ENCODE measurements at places on chromosomes 2 and 18. TPM values are rescaled to one million over a fixed set of nuclear protein-coding genes. Genes with fewer than 3 reads are reported as not detected.

DNA sequence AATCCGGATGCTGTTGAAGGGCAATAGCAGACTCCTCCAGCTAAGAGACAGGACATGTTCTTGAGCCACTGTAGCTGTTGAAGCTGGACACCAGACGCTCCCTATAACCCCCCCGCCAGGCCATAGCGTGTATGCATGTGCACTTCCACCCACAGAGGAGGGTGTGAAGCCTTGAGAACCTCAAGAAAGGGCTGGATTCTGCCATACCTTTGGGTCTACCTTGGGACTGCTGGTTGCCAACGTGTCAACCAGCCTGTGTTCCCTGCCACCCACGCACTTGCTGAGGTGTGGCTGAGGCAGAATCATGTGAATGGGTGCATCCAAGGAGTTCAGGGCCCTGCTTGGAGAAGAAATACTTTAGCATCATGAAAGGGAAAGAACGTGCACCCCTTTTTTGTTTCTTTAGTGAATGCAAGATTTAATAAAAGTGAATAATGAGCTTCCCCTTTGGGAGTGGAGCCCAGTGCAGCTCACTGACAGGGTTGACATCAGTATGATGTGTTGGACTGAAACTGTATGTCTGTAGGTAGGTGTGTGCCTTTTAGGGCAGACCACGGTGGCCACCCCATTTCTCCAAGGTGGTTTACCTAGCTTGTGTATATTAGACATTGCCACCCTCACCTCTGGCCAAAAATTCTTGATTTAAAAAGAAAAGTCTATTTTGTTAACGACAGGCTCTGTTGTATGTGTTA is 198.3 kb downstream of the MGAT5 start:
- DNase-seq = no peak

- DNase-seq = no peak
These were observed 122.7 kb downstream of the VWC2L start for GRCh38 chr2:214533541-214533940.

DNA sequence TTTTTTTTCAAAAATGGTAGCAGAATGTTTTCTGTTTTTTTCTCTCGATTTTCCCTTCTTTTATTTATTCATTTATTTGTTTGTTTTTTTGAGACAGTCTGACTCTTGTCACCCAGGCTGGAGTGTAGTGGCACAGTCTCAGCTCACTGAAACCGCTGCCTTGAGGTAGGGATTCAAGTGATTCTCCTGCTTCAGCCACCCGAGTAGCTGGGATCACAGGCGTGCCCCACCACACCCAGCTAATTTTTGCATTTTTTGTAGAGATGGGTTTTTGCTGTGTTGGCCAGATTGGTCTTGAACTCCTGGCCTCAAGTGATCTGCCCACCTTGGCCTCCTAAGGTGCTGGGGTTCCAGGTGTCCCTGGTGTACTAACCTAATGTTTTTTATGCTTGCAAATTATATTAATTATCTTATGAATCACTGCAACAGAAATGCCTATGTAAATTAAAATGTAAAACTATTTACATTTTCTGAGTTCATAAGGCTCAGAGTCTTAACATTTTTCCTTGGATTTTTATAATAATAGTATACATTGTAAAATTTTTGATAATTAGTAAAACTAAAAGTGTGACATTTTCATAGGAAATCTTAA is 19.2 kb downstream of the MTA3 start:
- no peak for DNase-seq

GRCh38 chr2:231781798-231782726 is 980 bp upstream of the PDE6D start:
- no peak for DNase-seq

DNA sequence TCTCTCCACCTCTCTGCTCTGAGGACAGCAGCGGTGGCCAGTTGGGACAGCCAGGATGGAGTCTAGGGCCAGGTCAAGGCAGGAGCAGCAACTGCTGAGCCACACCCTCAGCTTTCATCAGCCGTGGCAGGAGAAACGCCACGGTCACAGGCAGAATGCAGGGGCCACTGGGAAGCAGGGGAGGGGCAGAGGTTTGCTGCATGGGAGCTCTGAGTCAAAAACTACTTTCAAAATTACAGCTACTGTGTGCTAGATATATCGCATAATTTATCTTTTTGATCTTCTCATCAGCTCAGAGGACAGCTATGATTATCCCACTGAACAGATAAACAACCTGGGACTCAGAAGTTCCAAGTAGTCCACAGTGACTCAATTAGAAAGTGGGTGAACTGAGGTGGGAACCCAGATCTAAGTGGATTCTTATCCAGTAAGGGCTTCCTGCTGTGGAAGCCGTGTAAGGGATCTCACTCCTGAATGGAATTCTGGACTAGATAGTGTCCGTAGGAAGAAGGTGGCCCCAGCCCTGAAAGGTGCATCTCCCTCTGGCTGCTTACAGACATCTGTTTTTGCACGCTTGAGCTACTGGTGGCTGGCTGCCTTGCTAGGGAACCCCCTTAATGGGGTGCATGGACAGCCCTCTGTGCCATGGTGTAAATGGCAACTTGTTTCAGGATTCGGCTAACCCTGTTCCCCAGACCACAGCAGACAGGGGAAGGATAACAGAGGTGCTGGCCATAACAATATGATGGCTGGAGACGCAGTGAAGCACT is 194.6 kb upstream of the SMAD2 start:
- DNase-seq = no peak

- no peak for DNase-seq
These were observed 167.8 kb downstream of the NRP2 start for GRCh38 chr2:205850132-205850531.

Gene ACAA2
- 24.0 TPM for total RNA-seq
